ENCODE measurements at places on chromosomes 3 and 15.

- no peak for DNase-seq
Observed at GRCh38 chr15:87896936-87897335, 359.6 kb downstream of the NTRK3 start.

DNA sequence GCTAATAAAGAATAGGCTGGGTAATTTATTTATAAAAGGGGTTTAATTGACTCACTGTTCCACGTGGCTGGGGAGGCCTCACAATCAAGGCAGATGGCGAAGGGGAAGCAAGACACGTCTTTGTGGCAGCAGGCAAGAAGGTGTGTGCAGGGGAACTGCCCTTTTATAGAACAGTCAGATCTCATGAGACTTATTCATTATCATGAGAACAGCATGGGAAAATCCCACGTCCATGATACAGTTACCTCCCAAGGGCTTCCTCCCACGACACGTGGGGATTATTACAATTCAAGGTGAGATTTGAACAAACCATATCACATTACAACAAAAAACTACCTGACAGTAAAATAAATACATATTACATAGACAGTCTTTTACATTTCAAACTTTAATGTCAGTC lies 414.9 kb downstream of the NAALADL2 start:
- DNase-seq, result no peak

DNA sequence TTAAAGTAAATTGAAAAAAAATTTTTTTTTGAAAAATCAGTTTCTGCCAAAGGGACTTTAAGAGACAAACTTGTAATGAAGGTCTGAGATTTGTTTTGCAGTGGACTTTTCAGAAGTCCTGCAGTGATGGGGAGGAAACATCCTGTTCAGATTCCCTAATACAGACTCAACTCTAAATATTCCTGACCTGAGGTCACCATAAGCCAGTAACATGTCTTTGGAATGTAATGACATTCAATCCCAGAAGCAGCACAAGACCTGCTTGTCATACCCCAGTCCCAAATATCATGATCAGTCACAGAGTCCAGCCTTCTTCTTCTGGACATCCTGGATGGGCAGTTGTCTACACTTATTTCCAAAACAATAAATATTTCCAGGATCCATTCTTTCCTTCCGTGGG lies 53.6 kb downstream of the TMEM39A start:
- DNase-seq, result no peak

- DNase-seq, result no peak
Observed at GRCh38 chr3:177439694-177440269, 242.5 kb upstream of the TBL1XR1 start.

DNA sequence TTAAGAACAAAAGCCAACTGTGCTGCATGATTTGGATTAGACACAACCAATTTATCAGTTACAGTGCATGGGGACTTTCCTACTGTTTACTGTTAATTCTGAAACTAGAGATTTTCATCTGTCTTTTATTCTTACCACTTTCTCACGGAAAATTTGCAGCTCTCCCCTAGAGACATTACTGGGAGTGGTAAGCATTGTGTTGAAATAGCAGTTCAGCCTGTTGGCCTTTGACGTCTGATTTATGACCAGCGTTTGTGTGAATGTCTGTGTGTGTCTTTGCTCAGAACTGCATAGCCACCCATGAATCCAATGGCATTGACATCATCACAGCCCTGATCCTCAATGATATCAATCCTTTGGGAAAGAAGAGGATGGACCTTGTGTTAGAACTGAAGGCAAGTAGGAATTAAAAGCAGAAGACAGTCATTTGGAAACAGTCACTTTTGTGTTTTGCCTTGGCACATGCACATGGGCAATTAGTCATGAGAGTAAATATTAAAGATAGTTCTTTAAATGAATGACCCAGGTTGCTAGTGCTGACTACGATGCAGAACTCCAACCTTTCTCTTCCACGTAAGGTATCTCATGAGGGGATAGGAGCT lies 202.2 kb upstream of the BHLHE40 start:
- DNase-seq, result no peak

DNA sequence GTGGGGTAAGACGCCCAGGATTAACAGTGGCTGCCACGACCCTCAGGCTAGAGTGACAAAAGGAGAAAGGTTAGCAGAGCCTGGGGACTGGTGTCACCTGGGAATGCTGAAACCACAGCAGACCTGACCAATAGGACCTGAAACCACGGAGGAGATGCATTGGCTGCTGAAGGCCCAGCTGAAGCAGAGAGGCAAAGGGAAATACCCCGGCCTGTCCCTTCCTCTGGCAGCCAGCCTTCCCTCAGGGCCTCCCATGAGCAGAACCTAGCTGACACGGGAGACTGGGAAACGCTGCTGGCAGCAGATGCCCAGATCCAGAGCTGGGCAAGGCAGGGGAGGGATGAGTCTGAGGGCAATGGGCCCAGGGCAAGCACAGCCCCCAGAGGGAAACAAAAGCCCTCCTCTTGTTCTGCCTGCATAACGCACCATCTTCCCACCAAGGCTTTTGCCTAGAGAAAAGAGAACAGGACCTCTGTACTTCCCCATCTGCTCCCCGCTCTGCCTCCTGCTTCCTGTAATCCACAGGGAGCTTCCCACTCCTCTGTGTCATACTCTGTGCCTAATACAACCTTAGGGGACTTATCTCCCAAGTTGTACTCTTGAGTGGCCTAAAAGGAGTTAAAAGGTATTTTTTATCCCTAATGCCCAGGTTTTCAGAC lies 216.2 kb downstream of the ABHD5 start:
- DNase-seq, result no peak

DNA sequence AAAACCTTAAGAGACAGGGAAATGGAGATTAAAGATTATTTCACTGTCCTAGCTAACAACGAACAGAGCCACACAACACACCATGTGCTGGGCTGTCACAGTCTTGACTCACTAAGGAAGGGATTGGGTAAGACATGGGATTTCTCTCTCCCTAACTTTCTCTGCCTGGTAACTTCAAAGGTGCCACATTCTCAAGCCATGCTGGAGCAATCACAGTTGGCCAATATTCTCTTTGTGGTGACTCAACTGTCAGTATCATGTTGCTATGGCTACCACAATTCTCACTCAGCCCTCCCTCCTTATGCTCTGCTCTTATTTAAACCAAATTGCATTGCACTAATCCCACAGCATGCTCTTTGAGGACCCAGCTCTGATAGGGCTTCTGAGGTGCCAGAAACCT lies 74.0 kb downstream of the OXNAD1 start:
- DNase-seq, result no peak

DNA sequence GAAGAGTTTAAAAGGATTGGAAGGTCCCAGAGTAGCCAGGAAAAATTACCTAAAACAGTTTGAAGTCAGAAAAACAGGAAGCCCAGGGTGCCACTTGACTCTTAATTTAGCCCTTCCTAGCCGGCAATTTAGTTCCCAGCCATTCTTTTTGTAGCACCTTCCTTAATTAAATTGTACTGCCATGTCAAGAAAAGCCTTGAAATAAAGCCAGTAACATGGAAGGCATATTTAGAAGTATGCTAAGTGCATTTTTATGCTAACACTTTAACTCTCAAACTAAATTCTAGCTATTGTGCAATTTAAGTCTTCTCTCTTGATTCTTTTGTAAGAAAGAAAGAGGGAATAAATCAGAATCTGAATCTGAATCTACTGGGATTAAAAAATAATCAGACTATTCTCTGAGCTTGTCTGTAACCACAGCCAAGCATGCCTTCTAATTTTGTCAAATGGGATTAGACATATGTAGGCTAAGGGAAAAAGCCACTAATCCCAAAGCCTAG lies 43.2 kb downstream of the MAP3K13 start:
- no peak for DNase-seq

- peak; percentile 37 for DNase-seq
Observed at GRCh38 chr15:85380812-85381642, 624 bp downstream of the AKAP13 start.

- DNase-seq, result no peak
Observed at GRCh38 chr3:129625072-129625874, 18.8 kb upstream of the PLXND1 start.

- DNase-seq, result no peak
Observed at GRCh38 chr3:144028798-144029411, 57.3 kb downstream of the DIPK2A start.

DNA sequence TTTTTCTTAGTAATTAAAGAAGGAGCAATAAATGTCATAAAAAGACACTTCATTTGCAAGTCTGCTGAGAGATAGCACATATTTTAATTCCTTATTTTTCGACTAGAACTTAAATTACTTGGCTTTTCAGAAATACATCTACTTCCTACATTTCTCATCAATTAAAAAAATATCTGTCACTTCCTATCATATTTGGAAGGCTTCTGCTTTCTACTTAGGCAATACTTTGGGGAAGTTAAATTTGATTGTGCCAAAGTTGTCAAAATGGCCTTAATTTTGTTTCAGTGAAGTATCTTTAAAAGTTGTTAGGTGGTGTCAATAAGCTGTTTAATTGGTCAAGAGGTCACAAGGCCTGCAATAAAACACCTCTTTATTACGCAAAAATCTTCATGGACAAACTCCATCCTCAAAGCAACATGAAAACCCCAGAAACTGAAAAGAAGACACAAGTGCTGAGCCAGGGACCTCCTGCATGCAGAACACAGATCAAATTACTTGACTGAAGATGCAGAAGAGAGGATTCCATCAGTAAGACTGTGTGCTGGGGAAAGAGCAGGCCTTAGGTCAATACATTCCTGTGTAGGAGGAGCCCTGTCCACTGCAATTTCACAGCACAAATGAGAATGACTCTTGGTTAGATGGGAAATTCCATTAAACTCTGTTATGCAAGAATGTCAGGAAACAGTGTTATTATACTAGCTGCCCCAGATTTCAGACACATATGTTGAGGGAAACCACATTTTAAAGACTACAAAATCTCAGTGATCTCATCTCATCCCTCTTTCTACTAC lies 48.0 kb upstream of the FSTL1 start:
- DNase-seq, result no peak

DNA sequence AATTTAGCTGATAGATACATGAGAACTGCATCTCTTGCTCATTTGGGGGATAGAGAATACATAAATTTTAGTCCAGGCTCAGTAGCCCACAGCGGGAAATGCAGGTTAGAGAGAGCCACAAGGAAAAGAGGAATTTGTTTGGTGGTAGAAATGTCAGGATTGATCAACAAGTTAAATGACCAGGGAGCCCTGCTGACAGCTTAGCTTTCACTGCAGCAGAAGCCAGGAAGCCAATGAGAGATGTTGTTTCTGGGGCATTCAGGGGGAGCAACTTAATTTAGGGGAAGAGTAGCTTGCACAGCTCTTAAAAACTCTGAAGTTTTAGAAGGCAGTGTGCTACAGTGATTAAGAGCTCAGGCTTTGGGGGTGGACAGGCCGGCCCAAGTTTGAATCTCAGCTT lies 22.7 kb downstream of the ARHGEF26 start:
- DNase-seq, result no peak

DNA sequence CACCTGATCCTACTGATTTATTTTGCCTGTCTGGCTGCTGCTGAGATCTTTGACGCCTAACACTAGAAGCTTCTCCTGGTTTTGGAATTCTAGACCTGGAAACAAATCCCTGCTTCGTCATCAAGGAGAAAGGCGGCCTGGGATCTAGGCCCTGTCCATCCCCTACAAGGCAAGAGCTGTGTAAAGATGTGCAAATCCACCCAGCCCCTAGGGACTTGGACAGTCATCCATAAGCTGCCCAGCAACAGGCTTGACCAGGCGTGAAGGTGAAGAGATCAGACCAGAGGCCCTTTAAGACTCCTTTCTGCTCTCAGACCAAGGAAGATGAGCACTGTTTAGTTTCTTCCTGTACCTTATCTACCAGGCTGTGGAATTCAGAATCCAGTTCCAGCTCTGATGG lies 32.2 kb downstream of the SLC41A3 start:
- no peak for DNase-seq

GRCh38 chr15:95260856-95261255 lies 1029.5 kb downstream of the MCTP2 start:
- DNase-seq, result no peak

DNA sequence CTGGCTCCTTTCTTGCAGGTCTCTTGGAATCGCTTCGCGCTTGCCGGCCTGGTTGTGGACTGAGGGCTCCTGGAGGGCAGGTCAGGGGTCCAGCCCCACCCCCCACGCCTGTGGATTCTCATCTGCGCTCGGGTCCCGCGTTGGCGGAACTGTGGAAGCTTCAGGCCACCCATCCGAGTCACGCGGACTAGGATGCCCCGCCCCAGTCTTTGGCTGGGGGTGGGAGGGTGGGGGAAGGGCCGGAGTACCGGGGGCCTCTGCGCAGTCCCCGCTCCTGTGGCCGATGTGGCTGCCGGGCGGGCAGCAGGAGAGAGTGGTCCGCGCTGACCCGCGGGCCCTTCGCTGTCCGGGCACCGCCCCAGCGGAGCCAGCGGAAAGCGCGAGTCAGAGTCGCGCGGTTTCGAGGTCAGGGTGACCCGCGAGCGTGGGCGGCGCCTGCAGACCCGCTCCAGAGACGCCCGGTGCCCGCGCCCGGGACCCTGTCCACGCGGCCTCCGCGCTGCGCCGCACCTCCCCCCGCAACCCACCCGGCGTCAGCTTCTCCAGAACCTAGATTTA lies 114.2 kb downstream of the KLF13 start:
- DNase-seq, result peak; percentile 36

DNA sequence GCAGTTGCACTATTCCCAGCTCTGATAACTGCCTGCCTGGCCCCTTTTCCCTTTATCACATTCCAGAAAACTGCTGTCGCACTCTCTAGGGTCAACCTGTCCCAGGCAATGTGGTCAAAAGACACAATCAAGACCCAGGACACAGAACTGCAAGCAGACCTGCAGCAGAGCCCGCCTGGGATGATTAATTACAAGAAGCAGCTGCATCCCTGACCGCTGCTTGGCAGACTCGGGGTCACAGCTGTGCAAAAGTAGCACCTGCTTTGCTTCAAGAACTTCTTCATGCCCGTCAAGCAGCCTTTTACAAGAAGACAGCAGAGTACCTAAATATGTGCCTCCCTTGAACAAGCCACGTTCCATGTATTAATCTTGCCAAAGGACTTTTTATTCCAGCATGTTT lies 120.0 kb upstream of the ST8SIA2 start:
- no peak for DNase-seq

DNA sequence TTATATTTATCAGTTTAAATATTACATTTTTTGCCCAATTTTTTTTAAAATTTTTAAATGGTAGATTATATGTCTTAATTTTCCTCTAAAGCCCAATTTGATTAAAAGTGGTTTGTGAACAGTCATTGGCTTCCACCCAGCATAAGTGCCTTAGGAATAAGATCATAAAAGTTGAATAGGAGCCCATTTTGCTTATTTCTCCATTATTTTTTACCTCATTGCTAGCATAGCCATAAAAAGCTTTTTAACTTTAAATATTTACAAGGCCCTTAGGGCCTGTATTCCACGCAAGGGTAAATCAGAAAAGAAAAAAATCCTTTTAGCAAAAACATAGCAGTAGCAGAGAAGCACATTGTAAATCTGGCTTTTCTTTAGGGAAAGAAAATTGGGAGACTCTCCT lies 9.0 kb downstream of the TTC14 start:
- no peak for DNase-seq
